Activated T-helper 1 cell treated with anti-CD3 and anti-CD28 coated beads, Interleukin-12 subunit alpha, Interleukin-12 subunit beta, Interleukin-2, Interleukin-4 antibody, amounts not matched to agents 30 ng/mL and 10 ng/mL and 1 ng/mL, durations not matched to agents 14 hours and 24 hours and 36 hours (primary cell): ENCODE measurements at places on chromosomes 1 and 21. TPM values are rescaled to one million over a fixed set of nuclear protein-coding genes. Genes with fewer than 3 reads are reported as not detected.
A peak's percentile ranks its signal among the peaks of the same experiment; 100 is the strongest.

- H3K27ac ChIP-seq: no peak overlapping the region
- no peak overlapping the region for H3K4me3 ChIP-seq
- no peaks in the 10 kb centered on the region for H3K27me3 ChIP-seq
- H3K4me1 ChIP-seq: no peaks in the 10 kb centered on the region
- H3K36me3 ChIP-seq: no peaks in the 10 kb centered on the region
Measured at GRCh38 chr21:19609611-19610010, 1206.0 kb upstream of the TMPRSS15 start.

- H3K27ac ChIP-seq: no peak overlapping the region
- DNase-seq: no peak
- no peaks in the 10 kb centered on the region for H3K27me3 ChIP-seq
- H3K4me1 ChIP-seq: peaks cover 11% of the 10 kb centered on the region
- H3K4me3 ChIP-seq: no peak overlapping the region
Measured at GRCh38 chr1:50454911-50455310, 31.7 kb upstream of the DMRTA2 start.

DNA sequence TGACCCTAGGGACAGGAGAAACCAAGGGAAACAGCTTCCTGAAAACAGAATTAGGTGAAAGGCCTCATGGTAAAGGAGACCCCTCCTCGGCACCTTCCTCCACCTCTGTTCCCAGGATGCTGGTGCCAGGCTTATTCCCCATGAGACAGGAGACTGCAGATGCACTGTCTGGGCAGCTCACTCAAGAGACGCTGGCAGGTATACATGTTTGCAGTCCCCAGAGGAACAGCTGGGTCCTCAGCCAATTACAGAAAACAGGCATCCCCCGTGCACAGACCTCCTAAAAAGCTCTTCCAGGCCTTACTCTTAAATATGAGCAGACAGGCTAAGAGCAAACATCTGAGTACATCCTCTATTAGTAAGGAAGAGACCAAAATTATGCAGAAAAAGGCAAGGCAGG is 6.5 kb downstream of the CCSAP start:
- no peak overlapping the region for H3K27ac ChIP-seq
- H3K36me3 ChIP-seq: peaks cover 24% of the 10 kb centered on the region
- no peak overlapping the region for H3K4me3 ChIP-seq
- DNase-seq: no peak
- no peaks in the 10 kb centered on the region for H3K27me3 ChIP-seq

Gene DHCR24
- total RNA-seq: 206 and 211 TPM in 2 replicates

DNA sequence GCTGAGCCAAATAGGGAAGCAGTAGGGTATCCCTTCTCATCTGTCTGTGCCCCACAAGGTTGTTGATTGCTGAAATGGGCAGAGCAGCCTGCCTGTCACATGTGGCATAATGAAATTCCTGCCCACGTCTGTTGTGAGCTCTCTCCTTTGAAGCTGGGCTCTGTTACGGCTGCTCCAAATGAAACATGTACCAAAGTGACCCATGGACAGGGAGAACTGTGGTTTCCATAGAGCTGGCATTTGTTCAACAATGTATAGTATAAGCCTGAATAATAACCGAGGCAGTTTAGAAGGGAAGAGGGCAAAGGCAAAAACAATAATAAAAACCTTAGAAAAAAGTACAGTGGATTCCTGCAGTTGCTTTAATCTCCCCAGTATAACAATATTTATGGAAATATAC is 149.7 kb downstream of the LYPLAL1 start:
- no peak overlapping the region for H3K27ac ChIP-seq
- no peak overlapping the region for H3K4me3 ChIP-seq
- H3K36me3 ChIP-seq: no peaks in the 10 kb centered on the region
- H3K27me3 ChIP-seq: peaks cover under 1% of the 10 kb centered on the region

Gene ZSWIM5
- 0.10 and 0.15 TPM in 2 replicates for total RNA-seq

DNA sequence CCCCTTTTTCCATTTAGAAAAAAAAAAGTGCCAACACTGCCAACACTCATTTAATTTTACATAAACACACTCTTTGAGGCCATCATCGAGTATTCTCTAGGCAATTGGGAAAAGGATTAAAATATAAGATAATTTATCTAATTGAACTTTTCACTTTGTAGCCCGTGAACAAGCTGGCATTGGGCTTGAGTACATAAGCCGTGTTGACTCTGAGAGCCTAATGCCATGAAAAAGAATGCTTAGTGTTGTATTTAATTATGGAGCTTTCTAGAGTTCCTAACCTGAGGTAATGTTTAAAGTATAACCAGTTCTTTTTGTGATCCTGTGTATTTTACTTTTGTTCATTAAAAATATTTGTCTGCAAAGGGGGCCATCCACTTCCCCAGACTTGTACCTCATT is 193.8 kb downstream of the LYPLAL1 start:
- no peaks in the 10 kb centered on the region for H3K36me3 ChIP-seq
- peaks cover 5% of the 10 kb centered on the region for H3K27me3 ChIP-seq
- no peak overlapping the region for H3K4me3 ChIP-seq
- DNase-seq: no peak

Gene SLC1A7
- not detected in 2 replicates for total RNA-seq

- H3K27ac ChIP-seq: no peak overlapping the region
- peaks cover 11% of the 10 kb centered on the region for H3K4me1 ChIP-seq
- no peak overlapping the region for H3K4me3 ChIP-seq
Measured at GRCh38 chr1:228157729-228158126, 7.9 kb upstream of the IBA57 start.

Gene MEF2D
- total RNA-seq: 36.3 and 37.0 TPM in 2 replicates

Gene TTC22
- 2.2 and 2.3 TPM in 2 replicates for total RNA-seq

GRCh38 chr1:21069549-21069948 is 107.1 kb downstream of the EIF4G3 start:
- H3K36me3 ChIP-seq: no peaks in the 10 kb centered on the region
- H3K4me3 ChIP-seq: no peak overlapping the region
- no peaks in the 10 kb centered on the region for H3K27me3 ChIP-seq
- no peak overlapping the region for H3K27ac ChIP-seq
- DNase-seq: no peak

DNA sequence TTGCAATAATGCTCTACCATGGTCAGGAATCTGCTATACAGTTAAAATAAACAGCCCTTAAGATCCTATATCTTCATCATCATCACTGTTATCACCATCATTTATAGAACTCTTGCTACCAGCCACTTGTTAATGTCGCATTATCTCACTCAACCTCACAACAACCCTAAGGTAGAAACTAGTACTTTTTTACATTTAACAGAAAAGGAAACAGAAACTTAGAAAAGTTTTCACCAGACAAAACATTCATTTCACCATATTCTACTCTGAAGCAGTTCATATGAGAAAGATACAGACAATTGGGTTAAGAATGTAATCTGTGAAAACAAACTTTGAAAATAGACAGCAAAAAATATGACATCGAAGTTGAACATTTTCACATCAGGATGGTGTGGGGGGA is 262.6 kb downstream of the ATG4C start:
- no peak for DNase-seq
- no peaks in the 10 kb centered on the region for H3K4me1 ChIP-seq
- H3K36me3 ChIP-seq: no peaks in the 10 kb centered on the region

- H3K27ac ChIP-seq: no peak overlapping the region
- H3K4me1 ChIP-seq: no peaks in the 10 kb centered on the region
- peaks cover 1% of the 10 kb centered on the region for H3K36me3 ChIP-seq
- H3K27me3 ChIP-seq: peaks cover 6% of the 10 kb centered on the region
Measured at GRCh38 chr21:29647353-29647781, 292.4 kb downstream of the GRIK1 start.

DNA sequence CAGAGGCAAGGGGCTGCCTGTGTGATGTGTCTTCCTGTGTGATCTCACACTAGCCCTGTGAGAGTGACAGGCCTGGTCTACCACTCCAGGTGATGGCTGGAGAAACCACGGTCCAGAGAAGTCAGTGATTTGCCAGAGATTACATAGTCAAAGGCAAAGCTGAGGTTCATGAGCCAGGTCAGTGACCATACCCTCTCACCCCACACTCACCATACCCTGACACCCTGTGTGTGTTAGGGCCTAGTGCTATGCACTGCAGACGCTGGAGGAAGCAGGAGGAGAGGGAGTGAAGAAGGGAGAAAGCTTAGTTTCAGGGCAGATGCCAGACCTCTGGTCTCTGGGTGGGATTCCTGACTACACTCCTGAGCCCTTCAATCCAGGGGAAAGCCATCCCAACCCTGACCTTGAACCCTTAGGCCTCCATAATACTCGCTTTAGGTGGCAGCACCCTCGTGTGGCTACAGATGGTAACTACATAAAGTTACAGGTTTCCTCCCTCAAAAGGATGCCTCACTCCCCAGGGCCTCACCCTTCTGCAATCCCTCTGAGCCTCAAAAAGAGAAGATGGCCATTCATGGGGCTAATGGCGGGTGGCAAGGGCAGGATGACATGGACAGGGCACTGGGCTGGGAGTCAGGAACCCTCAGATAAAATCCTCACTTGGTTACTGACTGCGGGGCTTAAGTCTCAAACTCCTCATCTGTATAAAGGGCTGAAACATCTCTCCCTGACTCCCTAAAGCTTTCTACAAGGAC is 20.8 kb upstream of the SDC3 start:
- peaks cover 14% of the 10 kb centered on the region for H3K36me3 ChIP-seq
- H3K27ac ChIP-seq: no peak overlapping the region
- DNase-seq: peak; percentile 30

DNA sequence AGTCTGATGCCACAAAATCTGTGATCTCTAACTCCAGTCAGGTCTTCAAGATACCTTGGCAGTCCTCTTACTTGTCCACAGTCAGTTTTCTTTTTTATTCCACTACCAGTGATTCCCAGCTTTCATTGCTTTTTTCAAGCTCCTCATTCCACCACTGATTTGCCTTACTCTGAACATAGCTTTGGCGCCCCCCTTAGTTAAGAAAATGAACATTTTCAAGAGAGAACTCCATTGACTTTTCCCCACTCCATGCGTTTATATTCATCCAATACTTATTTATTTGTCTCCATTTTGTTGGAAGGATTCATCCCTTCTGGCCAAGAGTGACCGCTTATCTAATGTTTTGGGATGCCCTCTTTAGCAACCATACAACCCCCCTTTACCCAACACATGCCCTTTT is 33.9 kb upstream of the IPO9 start:
- H3K36me3 ChIP-seq: no peaks in the 10 kb centered on the region
- no peak for DNase-seq
- H3K27me3 ChIP-seq: peaks cover 5% of the 10 kb centered on the region
- H3K4me1 ChIP-seq: peaks cover 13% of the 10 kb centered on the region

GRCh38 chr1:156627313-156627880 is 8.2 kb downstream of the HAPLN2 start:
- peaks cover 74% of the 10 kb centered on the region for H3K27me3 ChIP-seq
- H3K27ac ChIP-seq: no peak overlapping the region
- DNase-seq: no peak

GRCh38 chr1:223714849-223715603 is 2.7 kb downstream of the CAPN2 start:
- peak overlapping the region; percentile 79 for H3K27ac ChIP-seq
- peaks cover 29% of the 10 kb centered on the region for H3K36me3 ChIP-seq
- no peak for DNase-seq
- peak overlapping the region; percentile 49 for H3K4me3 ChIP-seq
- no peaks in the 10 kb centered on the region for H3K27me3 ChIP-seq
- H3K4me1 ChIP-seq: peaks cover 75% of the 10 kb centered on the region

Gene ALDH4A1
- 3.9 and 4.4 TPM in 2 replicates for total RNA-seq

- no peaks in the 10 kb centered on the region for H3K36me3 ChIP-seq
- H3K27me3 ChIP-seq: peaks cover 1% of the 10 kb centered on the region
- no peaks in the 10 kb centered on the region for H3K4me1 ChIP-seq
- no peak overlapping the region for H3K27ac ChIP-seq
Measured at GRCh38 chr1:233543338-233544255, 70.3 kb upstream of the KCNK1 start.

GRCh38 chr1:175715742-175716141 is 27.7 kb downstream of the TNR start:
- H3K27ac ChIP-seq: no peak overlapping the region
- no peaks in the 10 kb centered on the region for H3K36me3 ChIP-seq
- no peaks in the 10 kb centered on the region for H3K4me1 ChIP-seq
- no peak for DNase-seq

DNA sequence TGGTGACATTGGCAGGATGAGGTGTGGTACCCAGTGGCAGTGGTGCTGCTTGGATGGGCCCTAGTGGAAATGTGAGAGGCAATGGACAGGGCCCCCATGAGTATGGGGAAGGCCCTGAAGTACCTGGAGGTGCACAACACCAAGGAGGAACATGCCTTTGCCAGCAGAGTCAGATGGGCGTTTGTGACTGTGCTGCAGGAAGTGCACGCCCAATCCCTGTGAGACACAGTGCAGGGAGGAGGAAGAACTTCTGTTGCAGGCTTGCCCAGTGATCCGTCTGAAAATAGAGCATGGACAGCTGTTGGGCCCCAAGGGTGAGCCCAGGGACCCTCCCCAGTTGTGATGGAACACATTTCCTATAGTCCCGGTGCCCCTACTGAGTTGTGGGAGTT is 42.7 kb downstream of the GJA5 start:
- H3K4me1 ChIP-seq: peaks cover 4% of the 10 kb centered on the region
- H3K27me3 ChIP-seq: peaks cover 21% of the 10 kb centered on the region
- no peak for DNase-seq
- H3K36me3 ChIP-seq: no peaks in the 10 kb centered on the region
- no peak overlapping the region for H3K4me3 ChIP-seq

DNA sequence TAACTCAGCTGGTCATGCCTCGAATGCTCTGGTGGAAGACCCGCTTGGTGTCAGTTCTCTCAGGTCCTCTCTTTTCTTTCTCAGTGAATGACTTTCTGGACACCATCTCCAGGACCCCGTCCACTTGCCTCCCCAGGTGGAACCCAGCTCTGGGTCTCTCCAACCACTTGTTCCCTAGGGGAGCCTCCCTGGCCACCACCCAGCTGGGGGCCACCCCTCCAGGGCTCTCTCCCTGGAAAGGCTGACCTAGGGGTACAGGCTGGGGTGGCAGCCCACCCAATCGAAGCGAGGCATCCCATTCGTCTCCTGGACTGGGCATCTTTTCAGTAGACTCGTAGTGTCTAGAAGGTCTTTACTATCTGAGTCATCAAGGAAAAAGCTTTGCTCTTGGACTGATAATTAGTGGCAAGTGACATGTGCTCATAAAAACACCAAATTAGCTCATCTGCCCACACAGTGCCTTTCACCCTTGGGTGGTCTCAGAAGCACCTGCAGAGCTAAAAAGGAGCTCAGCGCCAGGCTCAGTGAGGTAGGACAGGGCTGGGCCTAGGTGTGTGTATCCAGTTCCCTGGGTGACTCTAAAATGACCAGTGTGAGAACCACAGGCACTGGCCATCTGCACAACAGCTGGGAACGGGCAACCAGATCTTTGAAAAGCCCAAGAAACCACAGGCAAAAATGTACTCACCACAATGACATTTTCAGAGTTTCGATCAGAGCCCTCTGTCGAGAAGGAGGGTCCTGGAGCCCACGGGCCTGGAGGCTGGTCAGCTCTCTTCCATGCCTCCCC is 2.4 kb upstream of the PDXK start:
- H3K4me3 ChIP-seq: peak overlapping the region; percentile 19
- H3K27me3 ChIP-seq: peaks cover 39% of the 10 kb centered on the region
- no peak for DNase-seq

DNA sequence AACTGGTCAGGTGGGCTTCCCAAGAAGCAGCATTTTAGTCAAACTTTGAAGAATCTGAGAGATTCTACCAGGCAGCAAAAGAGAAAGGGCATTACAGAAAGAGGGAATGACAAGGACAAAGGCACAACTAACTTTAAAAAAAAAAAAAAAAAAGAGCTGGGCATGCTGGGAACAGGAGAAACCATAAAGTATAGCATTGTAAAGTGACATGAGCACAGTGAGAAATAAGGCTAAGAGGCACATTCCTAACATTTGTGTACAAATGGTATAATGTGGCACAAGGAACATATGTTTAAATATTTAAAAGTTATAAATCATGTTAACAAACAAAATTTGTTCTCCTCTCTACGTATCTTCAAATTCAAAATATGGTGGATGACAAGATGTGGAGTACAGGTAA is 69.6 kb downstream of the CLCA4 start:
- no peak overlapping the region for H3K4me3 ChIP-seq
- no peak for DNase-seq
- H3K27me3 ChIP-seq: no peaks in the 10 kb centered on the region
- H3K4me1 ChIP-seq: no peaks in the 10 kb centered on the region
- H3K36me3 ChIP-seq: no peaks in the 10 kb centered on the region
